CD4-positive, alpha-beta T cell treated with Interferon gamma for 1 hour (primary cell): ENCODE measurements at places on chromosomes 13 and 19.

DNA sequence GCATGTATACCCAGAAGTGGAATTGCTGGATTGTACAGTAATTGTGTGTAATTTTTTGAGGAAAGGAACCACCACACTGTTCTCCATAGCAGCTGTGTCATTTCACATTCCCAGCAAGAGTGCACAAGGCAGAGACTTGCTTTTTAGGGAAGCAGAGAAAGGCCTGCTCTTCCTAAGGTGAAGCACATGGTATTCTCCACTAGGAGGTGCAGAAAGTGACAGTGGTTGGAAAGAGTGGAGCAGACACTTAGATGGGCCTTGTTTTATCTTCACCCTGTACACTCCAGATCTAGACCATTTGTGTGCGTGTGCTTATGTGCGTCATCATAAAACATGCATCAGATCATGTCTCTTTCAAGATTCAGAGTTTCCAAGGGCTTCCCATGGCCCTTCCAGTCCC is 35.0 kb downstream of the FAM124A start:
- no peak for DNase-seq

- no peak for DNase-seq
These were observed 18.7 kb upstream of the SPRYD7 start for GRCh38 chr13:49954674-49955455.

DNA sequence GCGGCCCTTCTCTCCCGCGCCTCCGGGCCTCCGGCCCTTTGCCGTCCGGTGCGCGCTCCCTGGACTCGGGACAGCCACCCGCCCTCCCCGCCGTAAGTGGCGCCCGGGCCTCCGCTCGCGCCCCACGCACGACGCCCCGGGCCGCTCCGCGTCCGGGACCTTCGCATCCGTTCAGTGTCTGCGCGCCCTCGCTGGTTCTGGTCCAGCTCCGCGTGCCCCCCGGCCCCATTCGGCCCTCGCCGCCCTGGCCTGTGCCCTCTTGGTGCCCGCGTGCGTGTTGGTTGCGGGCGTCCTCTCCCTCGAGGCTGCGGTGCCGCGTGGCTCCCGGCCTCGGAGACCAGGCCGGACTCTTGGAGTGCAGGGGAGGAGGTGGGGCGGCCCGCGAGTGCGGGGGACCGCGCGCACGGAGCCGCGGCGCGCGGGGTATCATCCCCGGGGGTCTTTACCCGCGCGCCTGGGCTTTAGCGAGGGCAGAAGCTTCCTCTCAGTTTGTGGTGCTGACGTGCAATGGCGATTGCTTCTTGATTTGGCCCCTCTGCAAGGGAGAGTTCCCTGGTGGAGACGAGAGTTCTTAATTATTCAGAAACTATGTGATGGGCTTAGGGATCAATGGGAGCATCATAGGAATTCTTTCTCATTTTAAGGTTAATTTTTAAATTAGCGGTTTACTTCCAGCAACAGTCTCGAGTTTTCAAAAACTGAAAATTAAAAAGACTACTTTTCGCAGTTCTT is 757 bp downstream of the WASF3 start:
- DNase-seq: no peak

DNA sequence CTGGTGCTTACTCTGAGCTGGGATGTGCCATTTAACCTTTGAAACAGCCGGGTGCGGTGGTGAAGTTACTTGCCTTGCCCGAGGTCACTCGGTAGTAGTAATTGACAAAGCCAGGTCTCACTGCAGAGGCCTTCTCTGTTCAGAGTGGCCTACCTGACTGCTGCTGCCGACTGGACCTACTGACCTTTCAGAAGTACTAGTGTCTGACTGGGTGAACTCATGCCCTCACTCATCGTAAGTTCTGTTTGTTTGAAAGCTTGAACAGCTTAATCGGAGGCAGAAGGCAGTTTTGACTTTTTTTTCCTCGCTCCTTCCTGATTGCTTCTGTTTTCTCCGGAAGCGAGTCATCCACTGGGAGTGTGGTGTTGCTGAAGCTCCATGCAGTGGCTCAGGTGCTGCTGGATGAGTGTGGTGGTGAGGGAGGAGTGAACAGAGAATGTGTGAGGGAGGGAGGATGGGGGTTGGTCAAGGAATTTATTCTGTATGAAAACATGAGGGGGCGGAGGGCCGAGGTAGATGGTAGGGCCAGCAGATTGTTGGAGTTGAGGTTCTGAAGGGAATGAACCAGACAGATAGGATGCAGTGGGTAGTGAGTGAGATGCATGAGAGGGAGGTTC is 2.7 kb downstream of the SPINT2 start:
- no peak for DNase-seq
